ENCODE measurements at places on chromosomes 1 and 21. TPM values are rescaled to one million over a fixed set of nuclear protein-coding genes. Genes with fewer than 3 reads are reported as not detected.

DNA sequence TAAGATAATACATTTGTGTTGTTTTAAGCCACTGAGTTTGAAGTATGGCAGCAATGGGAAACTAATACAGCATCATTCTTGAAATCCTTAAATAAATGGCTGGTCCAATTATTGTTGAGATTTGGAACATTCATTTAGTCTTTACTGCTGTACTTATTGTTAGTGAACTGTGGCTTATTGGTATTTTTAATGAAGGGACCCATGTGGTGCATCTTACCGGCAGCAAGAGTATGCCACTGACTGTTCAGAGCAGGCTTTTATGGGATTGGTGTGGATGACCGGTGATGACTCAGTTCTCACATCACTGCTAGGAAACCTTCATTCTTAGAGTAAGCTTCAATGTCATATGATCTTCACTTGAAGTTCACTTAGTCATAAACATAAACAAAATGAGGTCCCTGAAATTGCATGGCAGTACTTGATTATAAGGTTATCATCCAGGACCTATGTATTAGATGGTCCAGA lies 31.5 kb downstream of the PRKAA2 start:
- no peak for DNase-seq

GRCh38 chr21:26900980-26901379 lies 55.8 kb upstream of the ADAMTS1 start:
- no peak for DNase-seq

The INSRR gene
- not detected for total RNA-seq

The AVPR1B gene
- not detected for total RNA-seq

The SH3BGR gene
- 2.2 TPM for total RNA-seq
